ENCODE measurements at places on chromosomes 2 and 18.
A peak's percentile ranks its signal among the peaks of the same experiment; 100 is the strongest.

GRCh38 chr2:179253226-179253625, 11.4 kb downstream of the SESTD1 start:
- DNase-seq: no peak

- DNase-seq: no peak
These were observed 820.6 kb upstream of the PIK3C3 start for GRCh38 chr18:41134426-41134825.

DNA sequence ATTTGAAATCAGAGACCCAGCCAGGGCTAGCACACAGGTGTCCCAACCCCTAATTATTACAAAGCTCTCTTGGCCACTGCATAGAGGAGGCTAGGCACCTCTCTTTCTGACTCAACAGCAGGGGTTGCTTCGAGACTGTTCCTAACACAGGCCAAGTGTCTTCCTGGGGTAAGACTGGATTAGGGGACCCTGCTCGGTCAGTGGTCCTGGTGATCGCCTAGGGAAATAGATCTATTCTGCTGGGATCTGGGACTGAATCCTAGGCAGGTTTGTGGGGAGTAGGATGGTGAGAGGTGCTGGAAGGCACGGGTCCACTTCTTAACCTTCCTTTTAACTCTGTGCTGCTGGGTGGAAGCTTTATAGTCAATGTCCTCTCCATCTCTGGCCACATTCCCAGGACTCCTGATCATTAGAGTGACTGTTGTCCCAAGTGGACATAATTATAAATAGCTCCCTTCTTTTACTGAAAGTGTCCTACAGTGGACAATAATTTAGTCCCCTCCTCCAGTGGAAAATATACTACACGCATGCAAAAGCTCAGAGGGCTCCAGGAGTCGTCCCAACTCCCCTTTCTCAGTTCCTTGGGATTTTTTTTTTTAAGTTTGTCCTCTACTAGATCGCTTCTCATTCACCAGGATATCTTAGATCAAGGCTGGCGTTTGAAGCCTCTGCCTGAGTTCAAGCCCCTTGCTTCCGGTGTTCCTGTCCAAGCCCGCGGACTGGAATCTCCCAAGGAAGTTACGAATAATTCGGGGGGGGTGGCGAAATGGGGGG, 1.3 kb upstream of the TRIB2 start:
- peak; percentile 61 for DNase-seq

DNA sequence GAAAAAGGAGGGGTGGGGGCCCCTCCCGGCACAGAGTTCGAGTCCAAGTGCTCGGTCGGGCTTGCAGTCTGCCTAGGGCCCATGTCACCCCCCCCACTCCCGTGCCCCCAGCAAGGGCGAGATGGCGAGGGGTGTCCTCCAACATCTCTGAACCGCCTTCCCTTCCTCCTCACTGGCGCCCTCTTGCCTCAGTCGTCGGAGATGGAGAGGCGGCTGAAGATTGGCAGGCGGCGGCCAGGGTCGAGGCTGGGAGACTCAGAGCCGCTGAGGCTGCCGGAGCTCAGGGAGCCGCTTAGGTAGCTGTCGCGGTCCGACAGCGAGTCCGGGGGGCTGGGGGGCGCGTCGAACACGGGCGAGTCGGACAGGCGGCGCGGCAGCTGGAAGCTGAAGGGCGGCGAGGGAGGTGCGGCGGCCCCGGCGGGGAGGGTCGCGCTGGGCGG, 2.3 kb downstream of the ZFP36L2 start:
- DNase-seq: peak; percentile 78

- no peak for DNase-seq
These were observed 51.0 kb downstream of the KCNG2 start for GRCh38 chr18:79848579-79849327.

GRCh38 chr2:42806786-42807185, 14.4 kb upstream of the HAAO start:
- no peak for DNase-seq

GRCh38 chr2:132667706-132668105, 2.3 kb downstream of the LYPD1 start:
- DNase-seq: no peak

DNA sequence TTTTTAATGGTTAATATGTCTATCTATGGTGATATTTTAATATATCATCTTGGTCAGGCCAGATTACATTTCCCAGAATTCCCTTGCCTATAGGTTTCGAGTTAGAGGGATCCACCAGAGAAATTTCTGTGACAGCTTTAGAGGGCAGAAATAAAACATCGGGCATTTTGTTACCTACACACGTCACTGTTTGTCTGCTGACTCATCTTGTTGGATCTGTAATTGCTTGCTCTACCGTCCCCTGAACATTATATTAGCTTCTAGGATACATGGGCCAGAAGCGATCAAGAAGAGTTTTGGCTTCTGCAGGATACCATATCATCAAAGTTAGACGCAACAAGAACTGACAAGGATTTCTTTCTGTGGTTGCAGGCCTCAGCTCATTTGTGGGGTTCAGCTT, 795.8 kb upstream of the GCFC2 start:
- no peak for DNase-seq

DNA sequence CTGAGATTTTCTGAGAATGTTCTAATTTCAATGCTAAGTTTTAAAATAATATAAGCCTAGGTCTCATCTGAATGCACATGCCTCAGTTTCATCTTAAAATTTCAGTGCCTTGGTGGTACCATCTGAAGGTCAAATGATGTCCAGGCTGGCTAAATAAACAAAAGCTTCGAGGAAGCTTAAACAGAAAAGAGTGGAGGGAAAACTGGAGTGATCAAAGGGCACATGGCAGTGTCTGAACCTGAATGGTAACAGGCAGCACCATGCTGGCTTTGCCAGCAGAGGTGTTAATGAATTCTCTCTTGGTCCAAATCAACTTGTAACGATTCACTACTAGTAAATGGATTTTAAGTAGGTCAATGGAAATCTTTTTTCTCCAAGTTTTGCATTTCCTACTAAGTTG, 158.4 kb upstream of the MEX3C start:
- no peak for DNase-seq

DNA sequence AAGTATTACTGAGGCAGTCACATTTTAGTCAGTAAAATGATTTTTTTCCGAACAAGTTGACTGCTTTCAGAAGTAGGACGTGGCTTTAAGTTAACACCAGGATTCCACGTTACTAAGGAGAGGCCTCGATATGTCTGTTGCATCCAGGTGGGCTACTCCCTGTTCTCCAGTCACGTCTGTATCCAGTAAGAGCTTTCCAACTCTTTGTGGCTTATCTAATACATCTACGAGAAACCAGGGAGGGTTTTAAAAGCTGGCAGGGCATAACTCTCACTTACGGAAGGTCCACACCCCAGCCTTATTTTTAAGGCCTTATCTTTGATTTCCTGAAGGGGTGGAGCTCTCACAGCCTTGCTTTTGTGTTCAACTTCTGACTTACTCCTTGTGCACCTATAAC, 99.2 kb downstream of the SLC8A1 start:
- no peak for DNase-seq

GRCh38 chr2:60351802-60352201, 201.7 kb downstream of the BCL11A start:
- no peak for DNase-seq

GRCh38 chr2:2653231-2653630, 322.2 kb upstream of the MYT1L start:
- no peak for DNase-seq

DNA sequence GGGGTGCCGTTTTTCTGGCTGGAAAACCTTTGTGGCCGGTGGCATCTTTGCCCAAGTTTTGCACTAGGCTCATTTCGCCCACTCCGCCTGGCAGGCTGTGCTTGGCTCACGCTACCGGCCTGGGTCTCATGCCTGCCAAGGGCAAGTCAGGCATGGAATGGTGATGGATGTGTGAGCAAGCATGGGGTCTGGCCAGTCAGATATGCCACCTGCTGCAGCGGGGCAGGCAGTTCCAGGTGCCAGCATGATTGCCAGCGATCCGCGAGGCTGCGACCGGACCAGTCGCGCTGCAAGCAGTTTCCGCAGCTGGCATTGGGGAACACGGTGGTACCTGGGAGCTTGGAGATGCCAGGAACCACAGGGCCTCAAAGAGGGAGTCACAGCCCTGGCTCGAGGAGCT, 40.6 kb downstream of the TAF1B start:
- peak; percentile 19 for DNase-seq

GRCh38 chr2:22450831-22451230, 934.1 kb upstream of the KLHL29 start:
- DNase-seq: no peak

DNA sequence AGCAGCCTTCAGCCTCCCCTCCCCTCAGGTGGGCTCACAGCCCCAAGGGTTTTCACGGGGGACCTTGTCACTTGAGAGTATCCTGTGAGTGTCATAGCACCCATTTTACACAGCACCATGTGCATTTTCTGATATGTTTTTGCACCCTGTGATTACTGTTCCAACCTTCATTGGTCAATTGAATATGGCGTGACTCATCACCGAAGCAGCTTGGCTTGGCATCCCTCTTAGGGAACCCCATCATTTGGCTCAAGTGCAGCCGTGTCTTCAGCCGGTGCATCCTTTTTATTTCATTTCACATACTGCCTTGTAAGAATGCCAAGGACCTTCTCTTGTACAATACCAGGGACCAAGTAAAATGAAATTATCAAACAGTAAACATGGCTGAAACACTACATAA, 57.6 kb downstream of the NPAS2 start:
- DNase-seq: no peak

DNA sequence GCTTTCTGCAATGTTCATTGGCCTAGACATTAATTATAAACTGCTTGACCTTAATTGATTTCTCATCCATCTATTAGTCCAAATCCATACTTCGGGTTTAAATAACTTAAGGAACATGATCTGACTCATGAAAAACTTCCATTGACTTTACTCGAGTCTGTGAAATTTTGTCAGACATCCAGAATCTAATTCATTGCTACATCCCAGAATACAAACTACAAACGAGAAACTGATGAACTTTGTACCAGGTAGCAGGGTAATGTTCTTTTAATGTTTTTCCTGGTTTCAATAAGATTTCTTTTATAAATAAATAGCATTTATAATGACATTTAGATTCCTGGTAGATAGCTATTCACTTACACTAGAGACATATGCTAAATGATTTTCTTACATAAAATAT, 36.0 kb upstream of the IKZF2 start:
- DNase-seq: no peak

GRCh38 chr2:236545814-236546480, 23.7 kb upstream of the ACKR3 start:
- DNase-seq: no peak

GRCh38 chr2:179335732-179336131, 71.1 kb upstream of the SESTD1 start:
- no peak for DNase-seq

DNA sequence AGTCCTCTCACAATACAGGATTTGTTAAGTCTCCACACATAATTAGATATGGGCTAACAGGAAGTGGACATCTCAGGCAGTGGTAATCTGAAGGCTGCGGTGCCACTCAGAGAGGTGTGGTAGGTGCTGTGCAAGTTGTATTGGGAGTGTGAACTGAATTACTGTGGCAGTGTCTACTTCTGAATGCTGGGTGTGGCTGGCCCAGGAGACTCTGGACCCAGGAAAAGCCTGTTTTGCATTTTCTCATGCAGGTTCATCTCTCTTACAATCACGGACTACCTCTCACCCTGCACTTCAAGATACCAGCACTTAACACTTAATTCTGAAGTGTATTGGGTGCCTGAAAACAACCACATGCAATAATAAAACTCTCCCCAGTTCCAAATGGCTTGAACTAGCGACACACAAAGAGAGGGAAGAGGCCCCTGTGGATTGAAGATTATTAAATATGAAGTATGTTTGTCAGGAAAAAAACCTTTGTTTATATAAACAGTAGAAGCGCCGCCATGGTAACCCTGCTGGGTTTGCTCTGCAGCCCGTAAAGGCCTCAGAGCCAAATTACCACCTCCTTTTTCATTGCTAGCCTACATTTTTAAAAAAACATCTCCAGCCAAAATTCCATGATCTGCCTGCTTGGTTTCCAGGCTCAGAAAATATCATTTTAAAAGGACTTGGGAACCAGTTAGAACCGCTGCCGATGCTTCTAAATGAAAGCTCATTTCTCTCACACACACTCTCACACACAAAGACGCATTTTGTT, 77.5 kb downstream of the GFPT1 start:
- peak; percentile 60 for DNase-seq

GRCh38 chr18:9695605-9696004, 12.5 kb upstream of the RAB31 start:
- no peak for DNase-seq

- no peak for DNase-seq
These were observed 92.0 kb downstream of the ASXL3 start for GRCh38 chr18:33670029-33670428.

- DNase-seq: no peak
These were observed 6.2 kb downstream of the APOB start for GRCh38 chr2:21037671-21038108.

DNA sequence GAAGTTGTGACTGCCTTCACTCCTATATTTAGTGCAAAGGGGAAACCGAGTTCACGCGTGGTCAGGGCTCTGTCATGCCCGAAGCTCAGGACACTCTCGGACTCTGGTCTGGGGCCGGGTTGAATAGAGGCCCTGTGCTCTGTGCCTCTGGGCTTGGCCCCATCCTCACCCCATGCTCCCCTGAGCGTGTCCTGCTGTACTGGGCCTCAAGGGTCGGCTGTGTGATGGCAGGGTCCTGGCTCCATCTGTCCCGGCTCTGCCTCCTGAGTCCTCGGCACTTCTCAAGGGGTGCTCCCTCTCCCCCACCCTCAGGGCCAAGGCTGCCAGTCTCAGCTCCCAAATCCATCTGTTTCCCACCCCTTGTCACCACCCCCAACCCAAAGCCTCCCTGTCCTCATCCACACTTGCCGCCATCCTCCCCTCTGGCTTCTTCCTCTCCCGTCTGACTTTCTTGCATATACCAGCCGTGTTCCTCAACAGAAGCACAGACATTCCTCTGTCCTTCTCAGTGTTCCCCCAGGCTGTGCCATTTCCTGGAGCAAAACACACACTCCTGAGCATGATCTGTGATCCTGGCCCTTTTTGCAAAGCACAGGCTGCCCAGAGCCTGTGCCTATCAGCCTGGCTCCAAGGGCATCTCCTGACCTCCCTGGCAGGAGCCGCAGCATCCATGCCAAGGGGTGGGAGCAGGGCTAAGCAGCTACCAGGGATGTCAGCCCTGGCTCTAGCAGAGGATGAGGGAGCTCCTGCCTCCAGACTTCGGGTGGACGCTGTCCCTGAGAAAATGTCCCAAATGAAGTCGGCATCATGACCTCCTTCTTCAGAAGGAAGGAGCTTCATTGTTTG, 64.2 kb upstream of the OTOS start:
- peak; percentile 53 for DNase-seq

- no peak for DNase-seq
These were observed 151.0 kb downstream of the ZNF516 start for GRCh38 chr18:76343938-76344569.

DNA sequence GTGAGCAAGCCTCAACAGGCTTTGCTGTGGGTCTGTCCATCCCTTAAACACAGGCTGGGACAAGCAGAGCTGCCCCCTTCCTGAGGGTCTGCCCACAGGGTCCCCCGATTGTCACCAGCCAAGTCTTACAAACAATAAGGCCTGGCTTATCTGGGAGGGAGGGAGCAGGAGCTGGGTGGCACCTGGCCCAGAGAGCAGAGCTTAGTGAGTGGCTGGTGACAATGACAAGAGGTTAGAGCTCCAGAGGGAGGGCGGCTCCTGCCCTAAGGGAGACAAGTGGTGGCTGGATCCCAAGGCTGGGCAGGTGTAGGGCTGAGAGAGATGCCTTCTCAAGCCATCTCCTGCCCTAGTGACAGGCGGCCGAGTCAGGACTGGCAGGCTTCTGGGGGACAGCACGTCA, 125.5 kb downstream of the KLHL29 start:
- DNase-seq: no peak

GRCh38 chr18:59005262-59005661, 134.4 kb upstream of the SEC11C start:
- peak; percentile 81 for DNase-seq

GRCh38 chr2:58680755-58681310, 439.7 kb upstream of the FANCL start:
- DNase-seq: no peak

GRCh38 chr2:67268797-67269196, 128.3 kb upstream of the ETAA1 start:
- DNase-seq: no peak

All from heart left ventricle (tissue), 16 donors.